Adipocyte (in vitro differentiated cells): ENCODE measurements at places on chromosomes 1 and 21.
A peak's percentile ranks its signal among the peaks of the same experiment; 100 is the strongest.

GRCh38 chr1:212984522-212985291 lies 31.0 kb downstream of the ANGEL2 start:
- no peak for DNase-seq

DNA sequence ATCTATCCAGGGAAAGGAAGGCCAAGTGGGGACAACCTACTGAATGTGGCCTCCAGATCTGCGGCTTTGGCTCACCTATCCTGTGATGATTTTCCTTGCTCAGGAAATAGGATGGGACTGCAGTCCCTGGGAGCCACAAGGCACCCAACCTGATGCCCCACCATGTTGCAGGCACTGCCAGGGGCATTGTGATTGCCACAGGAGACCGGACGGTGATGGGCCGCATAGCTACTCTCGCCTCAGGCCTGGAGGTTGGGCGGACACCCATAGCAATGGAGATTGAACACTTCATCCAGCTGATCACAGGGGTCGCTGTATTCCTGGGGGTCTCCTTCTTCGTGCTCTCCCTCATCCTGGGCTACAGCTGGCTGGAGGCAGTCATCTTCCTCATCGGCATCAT lies 11.8 kb downstream of the ATP1A2 start:
- no peak for DNase-seq

DNA sequence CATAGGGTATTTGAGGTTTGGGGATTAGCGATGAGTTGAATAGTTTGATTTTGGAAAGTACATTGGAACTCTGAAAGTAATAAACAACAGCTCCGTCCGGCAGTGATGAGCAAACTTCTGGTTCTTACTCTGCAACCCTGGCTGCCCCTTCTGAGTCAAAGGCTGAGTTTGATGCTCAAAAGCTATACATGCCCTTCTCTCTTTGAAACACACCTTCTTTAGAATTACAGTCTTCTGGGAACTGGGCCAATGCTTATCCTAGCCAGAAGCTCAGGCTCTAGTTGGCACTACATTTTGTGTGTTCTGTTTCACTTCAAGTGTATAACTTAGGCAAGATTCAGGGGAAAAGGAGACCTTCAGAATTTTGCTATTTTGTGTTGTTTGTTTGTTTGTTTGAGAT lies 9.3 kb downstream of the AHCYL1 start:
- peak; percentile 65 for DNase-seq

DNA sequence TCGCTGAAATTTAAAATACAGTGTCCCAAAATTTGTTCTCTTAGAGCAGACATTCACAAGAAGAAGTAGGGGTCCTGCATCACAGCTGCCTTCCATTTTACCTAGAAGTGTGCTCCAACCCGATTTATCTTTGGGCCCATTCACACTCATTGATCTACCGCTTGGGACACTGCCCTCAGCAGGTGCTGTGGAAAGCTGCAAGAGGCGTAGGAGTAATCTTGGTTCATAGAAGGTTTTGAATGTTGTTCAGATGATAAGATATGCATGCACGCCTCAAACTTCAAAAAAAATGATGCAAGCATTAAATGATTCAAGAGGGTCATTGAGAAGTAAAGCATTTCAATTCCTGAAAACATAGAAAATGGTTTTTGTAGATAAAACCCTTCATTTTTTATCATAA lies 18.6 kb upstream of the C1orf105 start:
- DNase-seq: no peak

DNA sequence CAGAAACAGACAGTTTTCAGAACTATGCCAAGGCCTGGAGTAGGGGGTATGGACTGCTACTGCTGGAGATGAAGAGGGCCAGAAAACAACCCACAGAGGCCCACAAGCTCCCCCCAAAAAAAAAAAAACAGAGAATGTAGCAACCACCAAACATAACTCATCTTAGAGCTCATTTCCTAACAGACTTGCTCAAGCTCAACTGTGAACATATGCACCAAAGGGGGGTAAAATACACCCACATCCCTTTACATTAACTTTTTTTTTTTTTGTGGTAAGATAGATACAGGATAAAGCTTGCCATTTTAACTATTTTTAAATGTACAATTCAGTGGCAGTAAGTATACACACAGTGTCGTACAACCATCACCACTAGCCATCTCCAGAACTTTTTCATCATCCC lies 36.0 kb downstream of the SEC16B start:
- DNase-seq: no peak

GRCh38 chr1:116794804-116795481 lies 40.7 kb downstream of the CD2 start:
- no peak for DNase-seq

- no peak for DNase-seq
Measured at GRCh38 chr1:236401698-236402097, 7.6 kb downstream of the EDARADD start.

- DNase-seq: no peak
Measured at GRCh38 chr1:235766794-235767285, 99.9 kb downstream of the LYST start.
